ENCODE measurements at places on chromosomes 13 and 19.

- peak; percentile 68 for DNase-seq
These were observed 2.5 kb downstream of the PRR36 start for GRCh38 chr19:7871437-7872305.

- no peak for DNase-seq
These were observed 1.2 kb downstream of the CIRBP start for GRCh38 chr19:1270213-1270853.

DNA sequence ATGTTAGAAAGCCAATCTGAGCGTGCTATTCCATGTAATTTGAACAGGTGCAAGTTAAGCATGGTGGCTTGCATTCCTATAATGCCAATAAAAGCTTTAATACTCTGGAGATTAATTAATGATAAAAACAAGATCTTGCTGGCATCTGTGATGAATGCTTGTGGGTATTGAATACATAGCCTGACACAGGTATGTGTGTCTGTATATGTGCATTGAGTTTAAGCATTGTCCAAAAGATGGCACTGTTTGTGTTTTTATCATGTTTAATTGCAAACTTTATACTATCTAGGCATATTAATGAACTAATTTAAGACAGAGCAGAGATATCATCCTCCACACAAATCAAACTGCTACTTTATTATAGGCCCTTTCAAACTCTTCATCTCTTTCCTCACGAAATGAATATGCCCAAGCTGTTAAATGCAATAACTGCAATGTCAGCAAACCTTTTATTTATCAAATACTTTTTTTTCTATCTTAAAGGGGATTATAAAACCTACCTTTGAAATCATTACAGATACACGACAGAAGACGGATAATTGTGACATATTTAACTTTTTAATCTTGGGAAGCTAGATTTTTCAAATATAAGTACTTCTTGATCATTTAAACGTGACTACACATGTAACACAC lies 86.5 kb downstream of the TNFSF11 start:
- DNase-seq, result no peak

DNA sequence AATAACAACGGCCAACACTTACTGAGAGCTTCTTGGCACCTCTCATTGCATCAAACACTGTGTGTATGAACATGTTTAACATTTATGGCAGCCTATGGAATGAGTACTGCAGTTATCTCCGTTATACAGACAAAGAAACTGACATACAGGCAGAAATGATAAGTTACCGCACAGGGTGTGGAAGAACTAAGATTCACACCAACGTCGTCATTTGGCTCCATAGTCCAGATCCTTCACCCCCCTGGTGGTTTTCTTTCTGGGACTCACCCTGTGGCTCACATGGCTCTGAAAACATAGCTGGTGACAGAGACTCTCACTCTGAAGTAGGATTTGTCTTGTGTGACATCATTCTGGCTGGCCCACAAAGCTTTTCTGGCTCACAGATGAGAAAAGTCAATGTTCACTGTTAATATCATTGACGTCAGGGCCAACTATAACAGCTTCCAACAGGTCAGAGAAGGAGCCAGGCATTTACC lies 230.1 kb downstream of the DLEU7 start:
- DNase-seq, result no peak

DNA sequence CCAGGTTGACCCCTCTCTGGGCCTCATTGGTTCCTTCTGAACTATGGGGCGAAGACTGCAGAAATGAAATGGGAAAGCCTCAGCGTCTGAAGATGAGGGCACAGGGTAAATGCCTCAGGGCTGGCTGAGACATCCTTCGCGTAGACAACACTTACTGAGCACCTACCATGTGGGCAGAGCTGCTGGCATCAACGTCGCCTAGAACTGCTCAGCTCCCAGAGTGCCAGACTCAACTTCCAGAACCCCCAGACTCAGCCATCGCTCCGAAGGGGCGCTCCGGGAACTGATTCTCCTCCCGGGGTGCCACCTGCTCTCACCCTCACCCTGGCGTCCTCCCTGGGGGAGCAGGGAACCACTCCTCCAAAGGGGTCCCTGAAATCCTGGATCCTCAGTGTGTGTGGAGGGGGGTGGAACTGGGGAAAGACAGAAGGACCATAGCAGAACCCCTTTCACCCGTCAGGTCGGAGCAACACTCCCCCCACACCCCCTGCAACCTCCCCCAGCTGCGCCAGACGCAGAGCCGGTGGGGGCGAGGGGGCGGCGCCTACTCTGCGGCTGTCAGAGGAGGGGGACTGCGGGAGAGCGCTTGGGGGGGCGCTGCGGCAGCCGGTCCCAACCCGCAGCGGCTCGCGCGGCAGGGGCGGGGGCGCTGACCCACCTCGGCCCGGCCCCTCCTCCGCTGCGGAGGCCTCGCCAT lies 8.2 kb upstream of the NFIC start:
- DNase-seq, result no peak

DNA sequence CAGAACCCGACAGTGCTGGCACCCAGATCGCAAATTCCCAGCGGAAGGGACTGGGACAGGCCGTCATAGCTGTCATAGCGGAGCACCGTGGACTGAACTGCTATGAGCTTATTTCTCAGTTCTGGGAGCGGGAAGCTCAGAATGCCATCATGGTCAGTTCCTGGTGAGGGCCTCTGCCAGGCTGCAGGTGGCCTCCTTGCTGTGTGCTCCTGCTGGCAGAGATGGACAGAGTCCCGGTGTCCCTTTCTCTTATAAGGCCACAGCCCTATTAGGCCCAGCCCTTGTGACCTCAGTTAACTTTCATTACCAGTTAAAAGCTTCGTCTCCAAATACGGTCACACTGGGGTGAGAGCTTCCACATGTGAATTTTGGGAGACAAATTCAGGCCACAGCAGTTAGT lies 4.6 kb downstream of the ZNF444 start:
- DNase-seq, result no peak
